ENCODE measurements at places on chromosomes 6 and 20.

DNA sequence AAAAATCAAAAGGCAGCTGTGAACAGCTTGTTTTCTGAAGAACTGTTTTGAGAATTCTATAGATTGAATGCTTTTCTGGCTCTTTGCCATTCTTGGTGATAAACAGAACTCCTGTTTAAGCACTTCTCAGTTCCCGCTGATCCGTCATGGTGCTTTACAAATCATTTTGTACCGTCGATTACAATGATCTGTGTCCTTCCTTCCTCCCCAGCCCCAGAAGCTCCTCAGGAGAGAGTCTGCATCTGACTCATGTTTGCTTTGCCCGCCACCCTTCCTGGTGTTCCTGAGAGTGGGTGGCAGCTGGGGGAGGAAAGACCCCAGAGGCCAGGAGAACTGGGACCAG lies 538.6 kb upstream of the MARCKS start:
- DNase-seq: no peak

DNA sequence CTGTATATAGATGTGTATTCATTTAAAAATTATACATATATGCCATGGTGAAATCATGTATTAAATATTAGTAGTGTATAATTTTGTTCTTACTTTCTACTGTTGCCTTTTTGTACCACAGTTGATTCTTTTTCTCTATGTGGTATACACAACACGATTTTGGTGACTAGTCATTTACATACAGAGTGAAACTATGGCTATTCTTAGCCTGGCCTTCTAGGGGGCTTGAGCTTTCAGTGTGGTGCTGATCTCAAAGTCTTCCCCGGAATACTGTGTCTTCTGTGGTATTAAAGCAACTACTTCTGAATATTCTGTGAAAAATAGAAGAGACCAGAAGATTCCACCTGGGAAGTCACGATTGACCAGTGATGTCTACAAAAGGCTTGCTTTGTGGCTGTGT lies 301.9 kb downstream of the UTRN start:
- DNase-seq: no peak

DNA sequence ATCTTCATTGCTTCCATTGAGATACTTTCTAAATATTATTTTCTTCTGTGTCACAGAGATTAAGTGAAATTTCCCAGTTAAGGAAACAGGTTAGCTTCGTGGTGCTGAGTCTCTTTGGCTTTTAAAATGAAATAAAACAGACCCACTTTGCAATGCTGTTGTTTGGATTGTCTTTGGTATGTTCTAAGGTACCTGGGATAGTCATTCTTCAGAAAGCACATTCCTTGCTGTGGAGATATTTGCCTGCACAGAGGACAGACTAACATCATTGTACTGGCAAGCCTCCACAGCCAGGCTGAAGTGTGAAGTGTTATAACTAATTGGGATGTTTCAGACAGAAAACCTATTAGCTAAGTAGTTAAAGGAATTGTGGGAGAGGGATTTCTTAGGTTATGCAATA lies 148.8 kb upstream of the EPHA7 start:
- no peak for DNase-seq

GRCh38 chr6:79797163-79797764 lies 150.1 kb downstream of the ELOVL4 start:
- no peak for DNase-seq

DNA sequence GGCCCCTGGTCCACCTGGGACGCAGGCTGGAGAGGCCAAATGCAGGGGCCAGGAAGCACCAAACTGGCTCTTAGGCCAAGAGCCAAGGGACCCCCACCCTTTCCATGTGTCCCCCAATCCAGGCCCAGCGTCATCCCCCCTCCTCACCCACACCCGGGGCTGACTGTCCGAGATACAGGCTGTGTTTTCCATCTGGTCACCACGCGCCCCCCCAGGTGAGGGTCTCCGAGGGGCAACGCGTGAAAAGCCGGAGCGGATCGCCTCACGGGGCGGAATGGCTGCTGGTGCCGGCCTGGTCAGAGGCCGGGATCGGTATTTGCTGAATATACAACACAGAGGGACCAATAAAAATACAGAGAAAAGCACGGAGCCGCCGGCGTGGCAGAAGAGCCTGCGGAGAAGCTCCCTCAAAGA lies 5.2 kb upstream of the ABHD16B start:
- no peak for DNase-seq

GRCh38 chr20:9508240-9508661 lies 6.1 kb upstream of the LAMP5 start:
- no peak for DNase-seq

GRCh38 chr6:90572856-90573255 lies 14.0 kb downstream of the MAP3K7 start:
- no peak for DNase-seq

DNA sequence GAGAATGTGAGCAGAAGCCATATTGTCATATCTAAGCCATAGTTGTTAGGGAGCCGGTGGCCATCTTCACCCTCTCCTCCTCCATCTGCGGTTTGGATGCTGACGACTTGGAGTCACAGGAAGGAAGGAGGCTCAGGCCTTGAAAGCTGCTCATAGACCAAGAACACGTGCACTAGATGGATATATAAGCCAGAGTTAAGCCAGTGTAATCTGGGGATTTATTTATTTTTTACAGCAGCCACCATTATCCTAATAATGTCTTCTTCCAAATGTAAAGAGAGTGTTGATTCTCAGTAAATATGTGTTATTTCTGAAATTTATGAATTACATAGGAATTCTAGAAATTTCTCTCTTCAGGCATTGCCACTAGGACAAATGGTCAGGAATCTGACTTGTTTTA lies 689.9 kb downstream of the QKI start:
- DNase-seq: no peak
